Caco-2 (cell line): ENCODE measurements at places on chromosomes 1 and 21. TPM values are rescaled to one million over a fixed set of nuclear protein-coding genes. Genes with fewer than 3 reads are reported as not detected.

The CCDC27 gene
- total RNA-seq = not detected in 2 replicates

The MMP23B gene
- total RNA-seq = 3.7 and 6.0 TPM in 2 replicates

The PLEKHN1 gene
- 3.1 and 4.0 TPM in 2 replicates for total RNA-seq

The CDC14A gene
- 7.3 and 7.4 TPM in 2 replicates for total RNA-seq

The TNFRSF4 gene
- not detected in 2 replicates for total RNA-seq
